ENCODE measurements at places on chromosomes 1 and 21.

- DNase-seq, result no peak
These were observed 22.6 kb upstream of the PRDM15 start for GRCh38 chr21:41901782-41902181.

DNA sequence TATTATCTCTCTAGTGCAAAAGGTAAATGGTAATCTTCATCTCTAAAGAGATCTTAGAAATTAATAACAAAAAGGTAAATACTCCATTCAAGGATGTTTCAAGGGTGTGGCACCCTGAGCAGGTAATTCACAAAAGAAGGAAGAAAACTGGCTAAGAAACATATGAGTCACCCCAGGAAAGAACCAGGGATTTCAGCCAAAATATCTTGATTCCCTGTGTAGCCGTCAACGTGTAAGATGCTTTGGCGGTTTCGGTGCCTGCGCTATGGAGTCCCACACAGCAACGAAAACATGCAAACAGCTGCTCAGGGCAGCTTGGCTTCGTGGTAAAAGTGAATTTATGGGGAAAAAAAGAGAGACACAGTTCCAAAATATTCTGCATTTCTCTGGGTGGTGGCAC lies 3.7 kb downstream of the ITGB2 start:
- DNase-seq, result no peak

DNA sequence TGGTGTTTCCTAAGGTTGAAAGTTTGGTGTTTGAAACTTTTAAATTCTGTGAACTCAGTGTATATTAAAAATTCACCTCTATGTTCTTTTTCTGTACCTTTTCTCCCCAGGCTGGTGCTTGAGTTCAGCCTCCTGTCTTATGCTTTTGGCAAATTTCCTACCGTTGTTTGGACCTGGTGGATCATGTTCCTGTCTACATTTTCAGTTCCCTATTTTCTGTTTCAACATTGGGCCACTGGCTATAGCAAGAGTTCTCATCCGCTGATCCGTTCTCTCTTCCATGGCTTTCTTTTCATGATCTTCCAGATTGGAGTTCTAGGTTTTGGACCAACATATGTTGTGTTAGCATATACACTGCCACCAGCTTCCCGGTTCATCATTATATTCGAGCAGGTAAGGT lies 24.9 kb upstream of the AXDND1 start:
- no peak for DNase-seq

DNA sequence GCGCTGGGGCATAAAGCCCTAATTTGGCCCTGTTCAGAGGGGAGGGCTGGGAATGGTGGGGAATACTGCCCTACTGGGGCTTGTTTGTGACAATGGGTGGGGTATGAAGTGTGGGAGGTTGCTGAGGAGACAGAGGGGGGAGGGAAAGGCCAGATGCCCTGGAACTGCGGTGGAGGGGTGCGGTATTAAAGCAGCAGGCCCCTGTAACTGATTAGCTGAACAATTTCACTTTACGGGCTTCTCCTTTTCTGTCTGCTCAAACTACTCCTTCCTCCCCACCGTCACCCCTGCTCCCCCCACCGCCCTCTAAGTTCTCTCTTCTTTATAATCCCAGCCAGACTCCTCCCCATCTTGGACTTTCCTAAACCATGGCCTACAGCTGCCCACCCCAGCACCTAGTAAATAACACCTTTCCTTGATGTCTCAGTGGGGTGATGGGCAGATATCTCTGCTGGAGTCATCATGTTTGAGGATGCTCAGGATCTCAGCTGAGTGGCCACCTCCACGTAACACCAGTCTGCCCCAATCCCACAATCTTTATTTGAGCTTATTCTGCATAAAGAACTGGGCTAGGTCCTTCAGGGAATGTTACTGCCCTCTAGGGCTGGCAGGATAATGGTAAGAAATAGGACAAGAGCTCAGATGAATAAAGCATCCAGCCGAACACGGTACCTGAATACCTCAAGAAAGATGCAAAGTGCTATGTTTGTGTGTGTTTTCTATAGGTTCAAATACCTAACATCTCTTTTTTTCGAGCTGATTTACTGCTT lies 33.5 kb downstream of the XCL1 start:
- no peak for DNase-seq

DNA sequence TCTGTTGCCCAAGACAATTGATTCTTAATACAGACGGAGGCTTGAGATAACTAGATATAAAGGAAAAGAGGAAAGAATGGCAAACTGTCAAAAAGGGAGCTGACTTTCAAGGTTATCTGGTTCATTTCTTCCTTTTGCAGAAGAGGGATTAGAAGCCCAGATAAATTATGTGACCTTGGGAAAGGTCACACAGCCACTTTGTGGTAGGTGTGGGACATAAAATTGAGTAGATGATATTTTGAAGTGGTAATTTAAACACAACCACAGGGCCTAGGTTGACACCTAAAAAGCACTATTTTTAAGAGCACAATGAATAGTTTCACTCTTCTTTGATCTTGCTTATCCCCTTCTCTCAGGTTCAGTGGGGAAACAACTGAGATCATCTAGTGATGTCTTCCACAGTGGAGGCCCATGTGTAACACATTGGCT lies 16.9 kb upstream of the KIAA0040 start:
- DNase-seq, result no peak

- DNase-seq, result peak; percentile 88
These were observed 56.2 kb downstream of the NTNG1 start for GRCh38 chr1:107196973-107197562.

- DNase-seq, result no peak
These were observed 15.6 kb upstream of the RAP1A start for GRCh38 chr1:111603979-111604378.

GRCh38 chr1:114080511-114081436 lies 72.9 kb downstream of the SYT6 start:
- DNase-seq, result no peak

GRCh38 chr1:218365226-218365999 lies 20.3 kb downstream of the TGFB2 start:
- no peak for DNase-seq

DNA sequence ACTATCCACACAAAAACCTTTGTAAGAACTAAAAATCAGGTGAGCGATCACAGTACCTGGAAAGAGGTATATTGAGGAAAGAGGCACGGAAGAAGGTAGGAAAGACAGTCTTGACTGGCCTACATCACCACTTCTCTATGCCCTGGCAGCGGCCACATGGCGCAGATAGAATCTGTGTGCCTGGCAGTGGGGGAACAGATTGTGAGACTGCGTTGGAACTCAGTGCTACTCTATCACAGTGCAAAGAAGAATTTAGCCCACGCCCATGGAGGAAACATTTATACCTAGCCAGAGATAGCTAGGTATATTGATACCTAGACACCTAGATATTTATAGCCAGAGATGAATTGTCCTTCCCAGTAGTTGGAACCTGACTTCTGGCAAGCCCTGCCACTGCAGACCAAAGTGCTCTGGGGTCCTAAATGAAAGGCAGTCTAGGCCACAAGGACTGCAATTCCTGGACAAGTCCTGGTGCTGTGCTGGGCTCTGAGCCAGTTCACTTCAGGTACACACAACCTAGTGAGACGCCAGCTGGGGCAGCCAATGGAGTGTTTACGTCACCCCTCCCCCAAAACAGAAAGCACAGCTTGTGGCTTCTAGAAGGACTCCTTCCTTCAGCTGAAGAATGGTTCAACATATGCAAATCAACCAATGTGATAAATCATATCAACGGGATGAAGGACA lies 51.9 kb downstream of the DHX9 start:
- no peak for DNase-seq

GRCh38 chr1:186620566-186621350 lies 59.5 kb downstream of the PTGS2 start:
- DNase-seq, result no peak

DNA sequence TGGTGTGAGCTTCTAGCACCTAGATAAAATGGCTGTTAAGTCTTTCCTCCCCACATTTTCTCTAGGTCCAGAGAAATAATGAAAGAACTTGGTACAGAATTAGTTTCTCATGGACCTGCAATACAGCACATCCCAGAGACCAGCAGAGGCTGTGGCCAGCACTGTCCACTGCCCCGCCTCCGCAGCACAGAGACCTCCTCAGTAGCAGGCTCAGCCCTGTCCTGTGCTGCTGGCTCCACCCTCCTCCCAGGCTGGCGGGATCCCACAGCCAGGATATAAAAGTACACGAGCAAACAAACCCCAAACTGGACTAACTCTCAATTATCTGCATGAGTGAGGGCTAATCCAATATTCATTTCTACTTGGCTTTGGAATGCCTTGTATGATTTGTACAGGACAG lies 401.5 kb downstream of the RPS6KC1 start:
- no peak for DNase-seq

GRCh38 chr21:37432710-37433455 lies 66.3 kb downstream of the DYRK1A start:
- DNase-seq, result no peak

- no peak for DNase-seq
These were observed 22.5 kb downstream of the FMN2 start for GRCh38 chr1:240114222-240114621.

DNA sequence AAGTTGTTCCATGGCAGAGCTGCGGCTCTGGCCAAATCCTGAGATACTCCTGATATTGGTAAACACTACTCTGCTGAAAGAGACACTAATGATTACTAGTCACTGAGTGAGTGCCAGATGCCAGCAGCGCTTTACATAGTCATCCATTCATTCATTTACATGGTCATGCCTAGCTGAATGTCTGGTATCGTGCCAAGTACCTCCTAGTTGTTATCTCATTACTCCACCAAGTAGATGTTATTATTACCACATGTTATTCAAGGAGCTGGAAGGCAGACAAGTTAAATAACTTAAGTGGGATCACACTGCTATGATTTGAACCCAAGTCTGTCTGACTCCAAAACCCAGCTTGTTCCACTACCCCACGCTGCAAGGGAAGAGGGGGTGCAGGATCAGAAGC lies 4.7 kb downstream of the OLFML2B start:
- DNase-seq, result peak; percentile 89

DNA sequence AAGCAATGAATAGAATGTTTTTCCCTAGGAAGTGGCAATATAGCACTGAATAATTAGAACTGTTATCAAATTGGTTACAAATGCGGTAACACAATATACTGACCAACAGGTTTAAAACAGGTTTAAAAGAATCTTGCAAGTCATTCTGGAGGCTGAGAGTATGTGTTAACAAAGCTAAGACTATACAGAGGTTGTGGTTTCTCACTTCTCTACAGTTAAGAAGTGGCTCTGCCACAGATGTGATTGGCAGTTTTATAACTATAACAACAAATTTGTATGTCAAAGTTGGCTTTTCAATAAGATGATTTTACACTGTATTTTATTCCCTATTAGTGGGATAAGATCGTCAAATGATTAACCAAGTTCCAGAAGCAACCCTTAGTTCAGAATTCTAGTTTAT lies 7.1 kb downstream of the ANGEL2 start:
- DNase-seq, result no peak

DNA sequence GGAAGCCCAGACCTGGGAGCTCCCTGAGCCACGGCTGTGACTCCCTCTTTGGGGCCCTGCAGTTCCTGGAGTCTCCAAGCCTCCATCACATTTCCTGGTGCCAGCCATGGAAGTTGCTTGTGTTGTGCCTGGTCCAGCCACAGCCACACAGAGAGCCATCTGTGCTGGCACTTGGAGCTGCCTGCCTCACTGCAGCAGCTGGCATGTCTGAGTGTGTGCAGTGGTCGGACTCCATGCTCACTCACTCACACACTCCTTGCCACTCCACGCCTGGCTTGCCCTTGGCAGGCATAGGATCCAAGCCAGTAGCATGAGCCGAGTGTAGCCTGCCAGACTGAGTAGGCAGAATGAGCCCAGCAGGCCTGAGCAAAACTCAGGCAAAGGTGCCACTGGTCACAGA lies 516.3 kb upstream of the BEND5 start:
- DNase-seq, result peak; percentile 37

GRCh38 chr1:50858761-50859160 lies 101.3 kb downstream of the FAF1 start:
- DNase-seq, result no peak

GRCh38 chr1:233945979-233946378 lies 41.5 kb downstream of the SLC35F3 start:
- DNase-seq, result no peak

DNA sequence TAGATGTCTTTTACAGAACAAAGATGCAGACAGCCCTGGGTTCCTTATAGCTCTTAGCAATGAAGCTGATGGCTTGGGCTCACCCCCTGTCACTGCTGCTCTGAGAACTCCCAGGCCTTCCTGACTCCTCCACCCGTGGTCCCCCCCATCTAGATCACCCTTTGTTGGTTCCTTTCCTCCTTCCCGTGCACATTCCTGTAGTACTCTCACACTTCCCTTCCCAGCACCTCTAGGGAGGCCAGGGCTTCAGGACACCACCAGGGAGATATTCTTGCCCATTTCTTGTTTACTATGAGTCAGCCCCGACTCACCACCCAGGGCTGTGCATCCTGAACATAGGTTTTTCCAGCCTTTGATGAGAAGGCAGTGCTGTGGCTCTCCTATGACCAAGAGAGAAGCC lies 14.4 kb upstream of the NOS1AP start:
- DNase-seq, result no peak

Measured in NCI-H446 (cell line).